Fibroblast of skin of left quadriceps (primary cell): ENCODE measurements at places on chromosomes 12 and 14.
A peak's percentile ranks its signal among the peaks of the same experiment; 100 is the strongest.

DNA sequence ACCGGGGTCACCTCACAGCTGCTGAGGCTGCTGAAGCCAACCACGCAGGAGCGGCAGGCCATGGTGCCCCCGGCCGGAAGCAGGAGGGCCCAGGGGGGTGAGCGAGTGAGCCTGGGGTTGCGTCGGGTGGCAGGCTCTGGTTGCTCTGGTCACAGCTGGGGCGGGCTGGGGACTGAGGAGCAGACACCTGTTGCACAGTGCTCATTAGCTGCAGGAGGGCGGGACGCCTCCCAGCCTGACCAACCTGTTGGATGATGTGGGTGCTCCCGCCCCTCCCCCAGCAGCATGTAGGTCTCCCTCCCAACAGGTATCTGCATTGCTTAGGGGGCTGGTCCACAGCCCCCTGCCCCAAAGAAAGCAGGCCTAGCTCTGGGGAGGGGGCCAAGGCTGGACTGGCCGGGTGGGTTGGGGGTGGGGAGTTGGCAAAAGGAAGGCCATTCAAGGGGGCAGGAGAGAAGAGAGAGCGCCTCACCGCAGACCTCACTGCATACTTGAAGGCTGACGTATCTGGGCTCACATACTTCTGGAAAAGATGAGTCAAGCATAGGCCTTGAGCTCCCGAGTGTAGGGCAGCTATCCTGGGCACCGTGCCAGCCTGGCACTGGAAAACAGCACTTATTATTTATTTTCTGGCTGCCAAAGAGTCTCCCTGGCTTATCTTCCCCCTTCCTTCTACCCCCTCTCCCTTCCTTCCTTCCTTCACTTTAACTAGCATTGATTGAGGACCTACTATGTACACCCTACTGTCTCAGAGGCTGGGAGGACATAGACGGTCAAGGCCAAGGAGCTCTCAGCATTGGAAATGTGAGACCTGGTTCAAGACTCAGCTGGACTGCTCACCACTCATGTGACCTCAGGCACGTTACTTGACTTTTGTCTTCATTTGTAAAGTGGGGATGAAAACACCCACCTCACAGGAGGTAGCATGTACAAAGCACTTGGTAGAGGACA lies at the start of gene KRT80:
TSS of gene KRT80 (minus strand) at position 174 of the 951 bp plus-strand sequence. CDS start at position 62, 112 bp downstream.
- peak; percentile 96 for DNase-seq

DNA sequence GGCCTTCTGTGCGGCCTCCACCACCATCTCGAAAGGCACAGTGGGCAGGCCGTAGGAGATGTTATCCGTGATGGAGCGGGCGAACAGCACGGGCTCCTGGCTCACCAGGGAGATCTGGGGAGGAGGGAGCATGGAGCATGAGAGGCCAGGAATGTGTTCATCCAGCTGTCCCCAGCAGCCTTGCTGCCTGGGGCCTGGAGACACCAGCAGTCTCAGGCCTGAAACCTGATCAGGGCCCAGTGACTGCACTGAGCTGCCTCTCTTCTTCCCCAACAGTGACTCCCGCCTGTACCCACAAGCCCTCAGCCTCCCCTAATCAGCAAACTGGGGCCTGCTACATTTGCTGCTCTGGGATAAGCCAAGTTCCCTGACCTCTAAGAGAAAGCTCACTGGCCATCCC lies 30.9 kb downstream of the ABCB9 start:
- no peak for DNase-seq

DNA sequence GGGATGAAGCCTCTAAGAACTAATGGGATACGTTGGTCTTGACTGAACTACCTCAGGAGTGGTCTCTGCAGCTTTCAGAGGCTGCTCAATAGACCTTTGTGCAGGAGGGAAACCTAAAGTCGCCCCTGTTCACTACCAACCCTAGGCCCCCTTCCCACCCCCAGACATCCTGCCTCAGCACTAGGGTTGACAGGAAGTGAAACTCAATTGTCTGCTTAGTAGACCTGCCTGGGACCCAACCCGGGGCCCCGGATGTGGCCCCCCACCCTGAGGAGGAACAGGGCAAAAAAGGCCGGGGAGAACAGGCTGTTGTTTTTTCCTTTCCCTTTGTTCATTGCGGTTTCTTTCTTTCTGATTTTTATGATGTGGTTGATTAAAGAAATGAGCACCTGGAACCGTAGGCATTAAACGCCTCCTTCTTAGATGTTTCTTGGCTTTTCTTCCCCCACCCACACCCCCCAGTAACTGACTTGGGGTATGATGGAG lies 1.6 kb upstream of the DGKA start:
- no peak for DNase-seq

GRCh38 chr12:67271976-67272375 lies 2.8 kb downstream of the CAND1 start:
- peak; percentile 7 for DNase-seq

DNA sequence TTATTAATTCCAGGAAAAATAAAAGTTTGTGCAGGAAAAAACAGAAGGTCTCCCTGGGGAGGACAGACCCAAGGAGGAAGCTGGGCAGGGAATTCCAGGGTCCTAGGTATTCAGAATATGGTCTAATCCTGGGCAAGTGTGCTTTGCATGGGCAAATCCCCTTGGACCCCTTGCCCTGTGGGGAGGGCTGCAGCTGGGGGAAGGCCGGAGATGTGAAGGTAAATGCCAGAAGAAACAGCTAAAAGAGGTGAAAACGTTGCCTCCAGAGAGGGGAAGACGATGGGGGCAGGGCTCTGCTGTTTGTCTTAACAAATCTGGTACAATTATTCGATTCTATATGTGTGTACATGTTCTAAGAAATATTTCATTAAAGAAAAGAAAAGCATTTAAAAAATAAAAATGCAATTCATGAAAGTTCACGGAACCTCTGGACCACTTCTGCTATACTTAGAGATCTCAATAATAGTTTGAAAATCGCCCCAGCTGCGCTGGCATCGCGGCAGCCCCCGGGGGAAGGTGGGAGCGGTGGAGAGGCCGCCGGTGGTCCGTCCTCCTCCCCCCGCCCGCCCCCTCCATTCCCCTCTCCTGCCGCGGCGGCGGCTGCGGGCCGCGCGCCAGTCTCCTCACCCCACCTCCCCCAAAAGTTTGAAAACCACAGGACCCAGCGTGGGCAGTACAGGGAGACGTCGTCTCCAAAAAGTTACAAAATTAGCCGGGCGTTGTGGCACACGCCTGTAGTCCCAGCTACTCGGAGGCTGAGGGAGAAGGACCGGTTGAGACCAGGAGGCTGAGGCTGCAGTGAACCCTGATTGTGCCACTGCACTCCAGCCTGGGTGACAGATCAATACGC lies 1.5 kb upstream of the PRPF40B start:
- DNase-seq, result no peak

DNA sequence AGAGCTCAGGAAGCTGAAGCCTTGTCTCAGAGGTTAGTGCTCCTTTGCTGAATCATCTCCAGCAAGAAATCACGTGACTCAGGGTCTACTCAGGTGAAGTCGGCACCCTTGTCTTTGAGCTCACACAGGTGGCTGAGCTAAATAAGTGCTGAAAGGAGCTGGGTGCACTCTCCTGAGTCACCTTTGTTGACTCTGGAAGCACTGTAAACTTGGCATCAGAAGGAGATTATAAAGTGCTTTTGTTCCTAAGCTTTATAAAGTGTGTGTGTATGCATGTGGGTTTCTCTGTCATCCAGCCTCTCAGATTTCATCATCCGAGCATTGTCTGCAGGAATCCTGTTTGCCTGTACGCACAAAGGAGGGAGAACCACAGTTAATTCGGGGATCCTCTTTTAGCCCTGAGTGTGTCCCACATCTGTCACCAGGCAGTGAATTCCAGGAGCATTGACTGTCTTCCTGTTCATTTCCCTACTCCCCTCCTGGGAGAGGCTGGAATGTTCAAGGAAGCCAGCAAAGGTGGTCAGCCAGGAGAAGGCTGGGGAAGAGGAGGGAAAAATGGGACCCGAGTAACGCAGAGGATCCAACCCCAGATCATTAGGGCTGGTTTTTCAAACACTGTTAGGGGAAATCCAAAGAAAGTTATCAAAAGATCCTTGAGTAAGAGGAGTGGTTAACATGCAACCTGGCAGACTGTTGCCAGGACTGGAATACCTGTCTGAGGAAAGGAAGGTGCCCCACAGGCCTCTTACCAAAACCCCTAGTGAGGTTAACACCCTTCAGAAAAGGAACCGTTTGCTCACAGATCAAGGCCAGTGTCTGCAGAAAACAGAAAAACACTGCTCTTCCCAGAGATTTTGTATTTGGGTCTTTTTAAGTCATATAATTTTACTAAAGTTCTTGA lies 157.5 kb upstream of the HIF1A start:
- DNase-seq, result peak; percentile 80

- peak; percentile 59 for DNase-seq
Observed at GRCh38 chr12:4648501-4649357, at the start of the genes AKAP3 and NDUFA9. AKAP3 (minus strand) TSS chr12:4649051; CDS start chr12:4638196, 10,855 bp downstream. NDUFA9 (plus strand) TSS chr12:4649114; CDS start chr12:4649127, 13 bp downstream.

GRCh38 chr14:92719890-92720323 lies 28.5 kb downstream of the LGMN start:
- DNase-seq, result no peak

GRCh38 chr14:58607131-58607951 lies 30.4 kb upstream of the DACT1 start:
- no peak for DNase-seq

DNA sequence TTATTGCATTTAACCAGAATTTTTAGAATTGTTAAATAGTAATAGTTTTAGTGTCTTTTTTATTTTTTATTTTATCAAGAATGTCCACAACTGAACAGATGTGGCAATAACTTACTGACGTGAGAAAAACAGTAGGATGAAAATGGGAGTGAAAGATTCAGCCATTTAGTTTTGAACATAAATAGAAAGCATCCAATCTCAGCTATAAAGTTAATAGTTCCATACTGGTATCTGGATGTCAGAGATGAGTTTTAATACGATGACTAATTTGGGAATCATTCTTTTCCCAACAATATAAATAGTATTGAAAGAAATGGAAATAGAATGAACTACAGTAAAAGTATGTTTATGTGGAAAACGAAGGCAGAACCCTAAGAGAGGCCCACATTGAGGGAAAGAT lies 159.4 kb downstream of the EPS8 start:
- peak; percentile 69 for DNase-seq

- peak; percentile 52 for DNase-seq
Observed at GRCh38 chr12:42172441-42173210, 28.0 kb upstream of the GXYLT1 start.

GRCh38 chr14:102731871-102732800 lies 45.1 kb upstream of the TRAF3 start:
- no peak for DNase-seq

GRCh38 chr12:71478270-71478669 lies 38.7 kb downstream of the LGR5 start:
- no peak for DNase-seq

DNA sequence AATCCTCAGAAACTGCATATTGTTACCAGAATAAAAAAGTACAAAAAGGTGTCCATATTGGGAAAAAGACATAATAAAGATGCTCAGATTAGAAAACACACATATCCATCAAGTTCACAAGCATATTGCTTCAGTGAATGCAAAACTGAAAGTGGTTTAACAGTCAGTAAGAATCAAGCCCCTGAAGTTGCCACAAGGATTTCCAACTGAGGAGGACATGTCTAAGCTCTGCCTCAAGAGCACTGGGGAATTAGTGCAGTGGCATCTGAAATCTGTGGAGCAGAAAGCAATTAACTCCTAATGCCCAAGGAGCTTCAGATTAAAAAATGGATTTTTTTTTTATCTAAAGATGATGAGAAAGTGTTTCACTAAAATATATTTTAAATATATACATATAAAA lies 113.2 kb downstream of the DENND5B start:
- DNase-seq, result no peak

- DNase-seq, result no peak
Observed at GRCh38 chr14:94395282-94395887, 7.0 kb upstream of the SERPINA1 start.

GRCh38 chr14:99431986-99432385 lies 48.7 kb downstream of the SETD3 start:
- no peak for DNase-seq

- DNase-seq, result no peak
Observed at GRCh38 chr12:96143392-96143791, 50.8 kb upstream of the ELK3 start.

DNA sequence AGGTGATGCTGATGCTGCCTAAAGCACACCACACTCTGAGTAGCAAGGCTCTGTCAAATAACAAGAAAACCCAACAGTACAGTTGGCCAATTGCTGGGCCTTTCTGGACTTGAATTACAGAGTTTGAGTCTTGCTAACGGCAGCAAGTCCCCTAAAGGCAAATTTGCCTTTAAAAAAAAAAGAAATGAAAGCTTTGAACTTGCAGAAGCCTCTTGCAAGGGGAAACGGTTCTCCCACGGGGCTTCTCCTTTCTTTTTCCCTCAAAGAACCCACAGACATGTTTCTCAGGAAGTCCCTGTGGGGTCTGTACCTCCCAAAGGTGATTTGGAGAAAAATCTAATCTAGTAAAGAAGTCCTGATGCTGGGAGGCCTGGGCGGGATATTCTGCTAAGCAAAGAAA lies 191.3 kb upstream of the MYL2 start:
- DNase-seq, result no peak

DNA sequence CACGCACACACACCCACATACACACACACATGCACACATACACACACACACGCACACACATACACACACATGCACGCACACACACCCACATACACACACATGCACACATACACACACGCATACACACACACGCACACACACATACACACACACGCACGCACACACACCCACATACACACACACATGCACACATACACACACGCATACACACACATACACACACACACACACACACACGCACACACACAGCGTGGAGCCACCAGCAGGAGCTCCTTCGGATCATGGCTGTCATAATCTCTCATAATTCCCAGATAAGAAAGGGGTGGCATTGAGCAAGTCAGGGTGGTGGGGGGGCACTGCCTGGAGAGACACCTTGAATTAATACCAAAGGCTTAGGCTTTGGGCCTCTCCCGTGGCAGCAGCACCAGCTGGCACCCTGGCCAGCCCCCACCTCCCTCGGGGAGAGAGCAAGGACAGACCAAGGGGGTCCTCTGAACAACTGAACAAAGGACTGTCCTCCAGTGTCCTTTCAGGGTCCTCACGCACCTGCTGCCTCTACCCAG lies 21.9 kb downstream of the ANO2 start:
- DNase-seq, result no peak

DNA sequence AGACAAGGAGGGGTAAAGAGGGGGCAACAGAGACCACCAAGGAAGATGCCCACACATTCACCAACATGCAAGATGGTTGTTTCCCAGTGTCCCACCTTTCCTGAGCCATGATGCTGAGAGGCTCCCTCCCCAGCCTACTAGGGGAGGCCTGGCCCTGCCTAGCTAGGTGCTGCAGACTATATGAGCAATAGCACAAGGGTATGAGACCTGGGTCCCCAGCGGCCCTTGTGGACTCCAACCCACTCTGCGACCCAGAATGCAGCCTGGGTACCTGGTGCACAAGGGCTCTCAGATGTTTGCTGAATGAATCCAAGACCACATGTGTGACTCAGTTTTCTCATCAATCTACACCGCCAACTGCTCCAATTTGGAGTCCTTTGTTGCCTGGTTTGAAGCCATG lies 13.9 kb downstream of the TGFB3 start:
- no peak for DNase-seq

DNA sequence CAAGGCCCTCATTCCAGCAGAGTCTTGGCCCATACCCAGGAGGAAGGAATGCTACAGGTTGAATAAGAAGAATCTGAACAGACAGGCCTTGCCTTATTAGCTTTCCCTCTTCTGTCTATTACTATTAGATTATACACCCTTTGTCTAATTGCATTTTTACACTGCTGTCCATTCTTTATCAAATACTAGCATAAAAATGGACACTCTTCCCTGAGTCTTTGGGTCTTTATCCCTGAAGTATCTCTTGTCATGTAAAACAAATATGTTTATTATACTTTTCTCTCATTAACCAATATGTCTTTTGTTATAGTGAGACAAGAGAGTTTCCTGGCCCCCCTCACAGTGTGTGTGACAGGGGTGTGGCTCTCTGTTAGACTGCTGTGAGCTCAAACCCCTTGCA lies 897.4 kb upstream of the SEL1L start:
- DNase-seq, result no peak

GRCh38 chr12:132070298-132070697 lies 73.8 kb downstream of the DDX51 start:
- DNase-seq, result no peak
